ENCODE measurements at places on chromosomes 5 and 9.

- no peak for DNase-seq
Measured at GRCh38 chr5:57601996-57602395, 119.4 kb upstream of the ACTBL2 start.

DNA sequence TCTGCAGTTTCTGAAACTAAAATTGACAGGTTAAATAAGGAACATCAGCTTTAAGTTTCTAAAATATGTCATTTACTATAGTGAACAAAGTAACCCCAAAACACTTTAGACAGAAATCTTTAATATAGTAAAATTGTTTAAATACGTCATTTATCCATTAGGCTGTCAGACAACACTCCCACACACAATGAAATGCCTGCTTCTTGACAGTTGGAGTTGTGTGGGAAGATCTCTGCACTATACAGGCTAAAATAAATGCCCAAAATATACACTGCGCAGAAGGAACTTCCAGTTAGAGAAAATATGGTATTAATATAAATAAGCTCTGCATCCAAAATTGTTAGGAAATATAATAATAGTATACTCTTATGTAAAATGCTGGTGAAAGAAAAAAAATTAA lies 794.4 kb downstream of the CDH18 start:
- no peak for DNase-seq

- DNase-seq: no peak
Measured at GRCh38 chr5:68027519-68027918, 188.0 kb upstream of the PIK3R1 start.

GRCh38 chr9:127204771-127205470 lies 59.7 kb upstream of the GARNL3 start:
- DNase-seq: no peak

DNA sequence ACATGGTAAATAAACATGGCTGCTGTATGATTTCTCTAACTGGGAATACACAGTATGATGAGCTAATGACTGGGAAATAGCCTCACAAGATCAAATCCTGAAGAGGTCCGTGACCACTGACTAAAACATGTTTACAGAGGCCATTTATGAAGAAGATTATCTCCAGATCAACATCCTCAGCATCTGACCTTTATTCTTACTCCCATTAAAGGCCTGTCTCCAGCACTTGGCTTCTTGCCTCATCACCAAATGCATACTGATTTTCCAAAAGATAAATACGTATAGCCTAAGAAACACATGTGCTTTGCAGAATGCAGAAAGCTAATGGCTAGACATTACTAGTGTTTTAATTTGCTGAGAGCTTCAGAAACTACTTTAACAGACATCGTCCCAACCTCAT lies 108.0 kb upstream of the TSLP start:
- DNase-seq: no peak

DNA sequence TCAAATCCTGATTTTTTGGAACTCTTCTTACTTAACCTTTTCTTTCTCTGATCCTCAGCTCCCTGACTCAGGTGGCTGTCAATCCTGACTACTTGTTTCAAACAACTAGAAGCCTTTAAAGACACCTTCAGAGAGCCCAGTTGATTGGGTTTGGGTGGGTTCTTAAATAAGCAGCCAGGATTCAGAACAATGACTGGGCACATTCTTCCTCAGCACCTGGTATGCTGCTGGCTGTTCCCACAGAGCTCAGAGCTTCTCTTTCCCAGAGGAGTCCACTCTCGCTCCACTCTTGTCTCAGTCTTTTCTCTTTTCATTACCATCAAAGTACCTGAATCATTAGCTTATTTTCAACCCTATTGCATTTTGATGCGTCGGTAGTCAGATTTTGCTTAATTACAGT lies 22.5 kb downstream of the PCSK5 start:
- no peak for DNase-seq

DNA sequence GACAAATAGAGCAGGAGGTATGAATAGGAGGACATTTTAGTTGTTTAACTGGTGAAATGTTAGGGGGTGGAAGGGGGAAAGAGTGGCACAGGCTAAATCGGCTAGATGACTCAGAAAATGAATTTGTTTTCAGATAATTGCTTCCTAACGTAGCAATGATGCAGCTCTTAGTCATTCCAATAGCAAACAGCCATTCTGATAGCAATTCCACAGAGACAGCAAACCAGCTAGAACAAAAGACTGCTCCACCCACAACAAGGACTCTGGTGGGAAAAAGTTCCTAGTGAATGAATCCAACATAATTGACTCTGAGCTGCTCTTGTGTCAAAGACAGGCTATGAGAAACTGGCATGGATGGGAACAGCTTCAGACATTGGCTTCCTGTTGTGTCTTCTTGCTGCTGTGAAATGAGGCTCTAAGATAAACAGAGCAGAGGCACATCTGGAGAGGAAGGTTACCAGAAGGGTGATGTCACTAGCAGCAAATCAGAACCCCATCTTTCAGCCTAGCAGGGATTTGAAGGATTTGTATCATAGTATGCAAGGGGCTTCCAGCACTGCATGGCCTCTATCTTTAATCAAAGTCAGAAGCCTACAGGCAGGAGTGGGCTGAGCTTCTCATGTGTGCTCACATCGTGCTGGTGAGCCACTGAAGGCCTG lies 28.1 kb upstream of the F2RL1 start:
- no peak for DNase-seq

DNA sequence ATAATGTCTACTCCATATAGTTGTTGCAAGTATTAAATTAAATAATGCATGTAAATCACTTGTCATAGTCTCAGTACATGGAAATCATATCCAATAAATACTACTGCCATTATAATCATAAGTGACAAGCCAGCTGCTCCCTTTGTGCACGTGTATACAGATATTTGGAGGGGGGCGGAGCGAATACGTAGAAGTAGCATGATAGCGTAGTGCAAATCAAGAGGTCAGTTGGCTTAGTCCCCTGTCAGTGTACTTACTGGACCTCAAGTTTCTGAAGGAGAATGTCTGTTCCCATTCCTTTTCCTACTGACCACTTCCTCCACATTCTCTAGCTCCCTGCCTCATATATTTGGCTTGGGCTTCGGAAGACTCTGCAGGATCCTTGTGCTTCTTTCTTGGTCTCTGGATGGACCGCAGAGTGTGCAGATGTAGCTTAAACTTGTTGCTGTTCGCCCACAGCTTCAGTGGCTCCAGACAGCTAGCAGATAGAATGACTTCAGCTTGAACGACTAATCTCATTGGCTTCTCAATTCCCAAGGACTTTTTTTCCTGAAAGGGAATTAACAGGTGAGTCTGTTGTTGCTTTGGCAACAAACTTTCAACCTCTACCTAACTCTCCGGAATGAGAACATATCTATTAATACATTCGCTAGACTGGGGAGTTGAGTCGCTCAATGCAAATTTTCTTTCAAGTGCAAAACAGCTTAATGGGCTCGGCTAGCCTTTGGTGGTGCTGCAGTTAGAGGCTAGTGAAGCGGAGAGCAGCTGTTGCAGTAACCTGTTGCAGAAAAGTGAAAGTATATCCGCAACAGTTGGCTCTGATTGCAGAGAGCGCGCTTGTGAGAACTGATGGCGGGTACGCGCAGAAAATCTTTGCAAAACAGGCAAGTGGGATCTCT lies at the start of gene PCDHB1:
Gene PCDHB1 (plus strand): TSS at position 753 of the 899 bp plus-strand sequence. CDS start 97 bp downstream, at position 850.
- DNase-seq: no peak

GRCh38 chr5:2740051-2740875 lies 11.2 kb downstream of the IRX2 start:
- DNase-seq: no peak

DNA sequence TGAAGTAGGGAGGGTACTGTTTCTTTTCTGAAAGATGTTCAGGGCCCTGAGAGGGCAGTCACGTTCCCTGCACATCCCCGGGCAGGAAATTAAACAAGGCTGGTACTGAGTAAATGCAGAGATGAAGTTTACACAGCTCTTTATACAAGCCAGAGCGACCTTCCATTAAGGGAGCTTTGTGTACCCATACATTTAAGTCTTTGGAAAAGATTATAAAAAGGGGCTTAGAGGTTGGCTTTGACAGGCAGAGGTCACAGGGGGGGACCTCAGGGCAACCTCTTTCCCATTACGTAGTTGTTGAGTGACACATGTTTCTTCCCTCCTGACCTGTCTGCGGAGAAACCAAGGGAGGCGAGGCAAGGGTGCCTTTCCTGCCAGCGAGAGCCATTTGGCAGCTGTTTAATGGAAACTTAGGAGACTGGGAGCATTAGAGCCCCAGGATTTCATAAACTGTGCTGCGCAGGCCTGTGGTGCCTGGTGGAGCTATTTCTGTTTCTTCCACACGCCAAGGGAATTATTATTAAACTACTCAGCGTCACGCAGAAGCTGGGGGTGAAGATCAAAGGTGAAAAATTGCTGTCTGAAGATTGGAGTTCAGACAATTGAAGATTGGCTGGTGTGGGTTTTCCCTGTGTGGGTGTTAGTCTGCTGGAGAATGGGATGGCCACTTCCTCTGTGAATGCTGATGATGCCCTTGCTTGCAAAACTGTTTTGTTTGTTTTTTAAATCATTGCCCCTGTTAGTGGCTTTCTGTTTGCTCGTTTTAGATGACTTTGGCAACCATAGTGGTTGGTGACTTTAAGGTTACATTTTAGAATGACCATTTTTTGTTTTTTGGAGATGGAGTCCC lies 3.2 kb upstream of the SMIM32 start:
- no peak for DNase-seq

DNA sequence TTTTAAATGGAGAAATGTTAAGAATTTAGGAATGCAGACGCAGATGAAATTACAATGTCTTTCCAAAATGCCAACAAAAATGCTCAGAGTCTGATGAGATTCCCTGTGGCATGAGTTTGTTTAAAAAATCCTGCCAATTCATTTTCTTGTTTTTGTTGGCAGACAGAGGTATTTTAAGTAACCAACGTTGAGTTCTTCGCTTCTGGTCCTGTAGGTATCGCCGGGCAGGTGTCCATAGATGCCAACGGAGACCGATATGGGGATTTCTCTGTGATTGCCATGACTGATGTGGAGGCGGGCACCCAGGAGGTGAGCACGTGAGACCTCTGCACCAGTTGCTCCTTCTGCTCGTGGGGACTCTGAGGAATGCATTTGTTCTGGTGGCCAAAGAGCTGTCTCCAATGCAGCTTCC lies 69.4 kb downstream of the NPR3 start:
- no peak for DNase-seq

DNA sequence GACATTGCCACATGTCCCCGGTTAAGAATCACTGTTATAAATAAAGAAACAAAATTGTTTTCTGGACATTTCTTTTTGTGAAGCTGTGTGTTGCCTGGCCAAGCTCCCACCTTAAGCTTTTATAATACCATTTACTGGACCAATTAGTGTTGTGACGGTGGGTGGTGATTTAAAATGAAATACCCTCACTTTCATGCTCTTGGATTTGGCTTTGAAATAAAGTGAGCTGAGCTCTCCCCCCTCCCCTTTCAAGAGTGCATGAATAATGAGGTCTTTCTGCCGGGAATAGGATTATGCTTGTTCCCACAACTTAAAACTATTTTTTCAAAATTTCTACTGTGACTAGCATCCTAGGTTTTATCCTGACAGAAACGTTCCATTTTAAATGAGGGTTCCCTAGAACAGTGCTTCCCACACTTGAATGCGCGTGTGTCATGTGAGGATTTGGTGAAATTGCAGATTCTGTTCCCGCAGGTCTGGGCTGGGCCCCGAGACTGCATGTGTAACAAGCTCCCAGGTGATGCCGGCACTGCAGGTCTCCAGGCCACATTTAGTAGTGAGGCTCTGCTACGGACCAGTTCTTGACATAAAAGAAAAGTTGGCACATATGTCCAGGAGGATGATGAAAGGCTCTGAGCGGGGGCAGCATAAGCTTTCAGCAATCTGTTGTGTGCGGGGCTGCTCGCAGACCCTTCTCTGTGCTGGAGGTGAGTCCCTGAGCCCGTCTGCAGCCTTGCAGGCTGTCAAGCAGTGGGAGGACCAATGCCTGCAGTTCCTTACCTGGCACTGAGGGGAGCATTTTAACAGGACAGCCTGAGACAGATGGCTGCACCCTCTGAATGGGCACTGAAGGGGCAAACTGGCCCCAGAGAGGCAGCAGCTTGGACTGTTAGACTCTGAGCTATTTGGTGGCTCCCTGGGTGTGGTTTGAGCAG lies 24.4 kb downstream of the IQGAP2 start:
- DNase-seq: no peak

- no peak for DNase-seq
Measured at GRCh38 chr9:114276908-114277821, 45.7 kb upstream of the ORM1 start.

GRCh38 chr5:6142353-6142752 lies 236.0 kb downstream of the MED10 start:
- DNase-seq: no peak

- DNase-seq: no peak
Measured at GRCh38 chr5:150251504-150251903, 38.1 kb downstream of the CAMK2A start.

DNA sequence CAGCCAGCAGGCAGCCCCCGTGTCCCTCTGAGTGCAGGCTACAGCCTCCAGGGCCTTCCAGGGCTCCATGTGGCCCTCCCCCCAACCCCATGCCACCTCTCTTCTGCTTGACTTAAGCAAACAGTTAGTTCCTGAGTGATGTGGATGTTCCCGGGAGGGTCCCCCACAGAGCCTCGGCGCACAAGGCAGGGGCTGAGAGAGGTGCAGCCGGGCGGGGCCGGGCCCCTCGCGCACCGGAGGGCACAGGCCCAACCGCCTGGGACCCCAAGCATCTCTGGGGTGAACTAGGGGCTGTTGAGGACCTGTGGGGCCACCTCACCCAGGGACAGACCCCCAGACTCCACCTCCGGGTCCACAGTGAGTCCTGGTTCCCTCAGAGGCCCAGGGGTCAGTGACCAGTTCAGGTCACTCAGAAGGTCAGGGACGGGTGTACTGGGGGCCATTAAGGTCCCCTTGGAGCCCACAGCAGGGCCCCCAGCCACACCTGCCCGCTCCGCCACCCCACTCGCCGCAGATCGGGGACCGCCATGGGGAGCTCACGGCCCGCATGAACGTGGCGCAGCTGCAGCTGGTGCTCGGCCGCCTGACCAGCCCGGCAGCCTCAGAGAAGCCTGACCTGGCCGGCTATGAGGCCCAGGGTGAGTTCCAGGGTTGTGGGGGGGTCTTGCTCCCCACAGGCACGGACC lies 13.2 kb downstream of the GPSM1 start:
- DNase-seq: no peak

DNA sequence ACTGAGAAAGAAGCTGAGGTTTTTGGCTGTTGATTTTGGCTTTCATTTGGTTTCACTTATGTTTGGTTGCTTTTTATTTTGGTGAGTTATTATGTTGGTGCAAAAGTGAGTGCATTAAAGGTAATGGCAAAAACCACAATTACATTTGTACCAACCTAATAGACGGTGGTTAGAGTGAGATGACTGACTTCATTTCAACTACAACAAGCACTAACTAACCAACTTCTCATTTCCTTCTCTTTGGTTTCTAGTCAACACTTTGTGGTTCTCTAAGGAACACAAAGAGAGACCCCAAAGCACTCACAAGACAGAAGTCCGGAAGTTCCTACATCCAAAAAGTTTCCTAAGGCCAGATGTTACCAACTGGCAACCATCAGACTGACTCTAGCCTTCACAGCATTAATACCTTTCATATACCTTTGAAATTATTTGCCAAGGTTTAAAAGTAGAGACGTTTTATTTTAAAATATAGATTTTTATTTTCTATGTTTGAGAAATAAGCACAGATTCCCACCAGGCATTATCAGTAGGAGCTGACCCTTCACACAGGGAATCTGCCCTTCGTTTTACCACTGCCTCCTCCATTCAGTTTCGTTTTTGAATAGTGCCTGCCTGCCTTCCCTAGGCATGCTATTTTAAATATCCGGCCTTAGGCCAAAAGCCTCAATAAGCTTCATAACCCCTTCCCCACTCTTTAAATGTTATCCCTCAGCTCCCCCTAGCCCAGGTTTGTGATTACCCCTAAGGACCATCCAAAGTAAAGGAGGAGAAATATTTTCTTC lies 301.1 kb upstream of the PTGER4 start:
- DNase-seq: no peak
